Stimulated activated CD8-positive, alpha-beta memory T cell treated with anti-CD3 and anti-CD28 coated beads, Interleukin-4, amount 100 ng/mL, for 1 hour (primary cell): ENCODE measurements at places on chromosomes 4 and X.

DNA sequence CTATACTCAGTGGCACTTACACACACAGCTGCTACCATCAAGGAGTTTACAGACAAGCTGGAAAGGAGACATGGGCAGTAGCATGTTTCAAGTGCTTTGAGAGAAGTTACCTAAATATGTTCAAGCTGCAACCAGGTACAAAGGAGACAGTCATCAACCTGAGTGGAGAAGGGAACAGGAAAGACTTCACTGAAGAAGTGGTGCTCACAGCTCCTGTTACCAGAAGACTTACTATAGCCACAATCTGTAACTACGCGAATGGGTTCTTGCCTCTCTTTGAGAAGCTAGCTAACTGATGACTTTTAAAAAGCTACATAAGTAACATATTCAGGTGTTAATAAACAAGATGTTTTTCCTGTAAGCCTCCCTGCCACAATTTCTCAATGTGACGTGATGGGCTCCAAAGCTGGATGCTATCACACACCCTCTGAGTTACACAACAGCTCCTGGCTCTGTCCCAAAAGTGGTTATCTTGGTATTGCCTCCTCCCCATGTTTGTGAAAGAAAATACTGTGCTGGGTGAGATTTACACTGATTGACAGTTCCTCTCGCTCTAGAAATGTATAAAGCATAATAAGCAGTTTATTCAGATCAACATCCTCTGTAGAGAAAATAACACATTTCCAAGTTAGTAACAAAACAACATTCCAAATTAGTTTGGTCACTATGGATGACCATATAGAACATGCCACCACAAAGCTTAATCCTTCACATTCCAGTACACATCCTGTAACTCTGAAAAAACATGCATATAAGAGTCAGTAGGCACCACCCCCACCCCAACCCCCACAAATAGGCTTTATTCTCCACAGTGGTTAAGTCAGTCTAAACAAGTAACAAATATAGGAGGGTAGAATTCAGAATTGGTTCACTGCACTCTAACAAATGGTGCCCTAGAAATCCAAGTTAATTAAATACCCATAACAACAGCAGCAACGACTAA lies 81.8 kb downstream of the FRYL start:
- DNase-seq, result no peak

GRCh38 chr4:81698538-81699296 lies 227.0 kb upstream of the RASGEF1B start:
- no peak for DNase-seq

GRCh38 chr4:178102139-178102538 lies 659.9 kb upstream of the AGA start:
- DNase-seq, result no peak

DNA sequence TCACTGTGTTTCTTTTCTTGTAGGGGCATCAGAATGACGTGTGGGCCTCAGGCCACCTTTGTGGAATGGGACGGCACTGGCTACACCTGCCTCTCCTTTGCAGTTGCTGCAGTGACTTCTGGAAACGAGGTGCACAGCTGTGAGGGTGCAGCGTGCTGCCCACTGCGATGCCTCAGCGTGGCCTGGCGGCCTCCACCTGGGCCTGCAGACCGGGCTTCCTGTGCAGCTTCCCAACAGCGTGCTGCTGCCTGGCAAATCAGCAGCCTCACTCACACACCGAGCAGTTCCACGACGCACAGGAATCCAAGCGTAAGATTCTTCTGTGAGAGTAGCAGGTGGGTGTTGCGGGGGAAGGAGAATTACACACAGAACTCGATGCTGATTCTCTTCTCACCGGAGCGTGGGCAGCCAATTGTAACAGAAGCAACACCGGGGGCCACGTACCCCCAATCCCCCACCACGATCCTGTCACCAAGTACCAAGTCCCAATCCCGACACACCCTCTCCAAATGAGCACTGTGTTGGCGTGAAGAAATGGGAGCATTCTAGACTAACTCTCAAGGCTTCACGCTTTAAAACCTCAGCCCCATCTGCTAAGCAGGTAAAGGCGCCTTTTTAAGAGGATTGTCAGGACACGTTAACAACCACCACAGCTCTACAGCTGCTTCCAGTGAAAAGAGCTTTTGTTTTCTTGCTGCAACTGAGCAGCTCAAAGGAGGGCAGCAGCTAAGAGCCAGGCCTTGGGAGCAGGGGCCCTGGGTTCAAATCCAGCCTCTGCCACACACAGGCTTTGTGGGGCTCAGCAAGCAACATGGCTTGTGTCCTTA lies 16.9 kb downstream of the WDR1 start:
- no peak for DNase-seq

DNA sequence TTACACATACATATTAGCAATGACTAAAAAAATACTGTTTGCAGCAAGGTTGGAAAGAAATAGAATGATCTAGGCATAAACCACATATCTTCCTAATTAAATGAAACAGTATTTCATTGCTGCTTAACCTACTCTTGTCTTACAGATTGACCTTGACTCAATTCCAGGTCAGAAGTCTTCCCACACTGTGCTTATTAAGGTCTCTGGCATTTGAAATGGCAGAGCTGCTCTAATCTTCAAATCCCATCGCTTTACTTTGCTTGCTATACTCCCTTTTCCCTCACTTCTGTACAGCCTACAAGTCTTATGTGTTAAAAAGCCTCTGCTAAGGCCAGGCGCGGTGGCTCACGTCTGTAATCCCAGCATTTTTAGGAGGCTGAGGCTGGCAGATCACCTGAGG lies 424.5 kb downstream of the RPA4 start:
- DNase-seq, result no peak
